IMR-90 (cell line): ENCODE measurements at places on chromosomes 1 and 21.

GRCh38 chr1:219120624-219121544 is 52.8 kb upstream of the LYPLAL1 start:
- no peaks in the 10 kb centered on the region for H3K27me3 ChIP-seq
- peak overlapping the region; percentile 45; the same call in 1 of the 2 replicates for H3K27ac ChIP-seq
- H3K36me3 ChIP-seq: no peaks in the 10 kb centered on the region
- H3K4me3 ChIP-seq: no peak overlapping the region
- peaks cover 4% of the 10 kb centered on the region for H3K4me1 ChIP-seq

DNA sequence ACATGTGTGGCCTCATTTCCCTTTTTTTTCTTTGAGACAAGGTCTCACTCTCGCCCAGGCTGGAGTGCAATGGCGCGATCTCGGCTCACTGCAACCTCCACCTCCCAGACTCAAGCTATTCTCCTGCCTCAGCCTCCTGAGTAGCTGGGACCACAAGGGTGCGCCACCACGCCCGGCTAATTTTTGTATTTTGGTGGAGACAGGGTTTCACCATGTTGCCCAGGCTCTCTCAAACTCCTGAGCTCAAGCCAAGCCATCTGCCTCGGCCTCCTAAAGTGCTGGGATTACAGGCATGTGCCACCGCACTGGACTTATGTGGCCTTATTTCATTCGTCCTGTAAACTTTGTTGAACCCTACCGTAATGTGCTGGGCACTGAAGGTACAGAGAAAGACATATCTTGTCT is 569 bp upstream of the WARS2 start:
- peak overlapping the region; percentile 52 for H3K4me3 ChIP-seq
- DNase-seq: no peak
- H3K27ac ChIP-seq: no peak overlapping the region

GRCh38 chr1:86388777-86389176 is 7.3 kb downstream of the ODF2L start:
- no peak overlapping the region for H3K4me3 ChIP-seq
- H3K27me3 ChIP-seq: no peaks in the 10 kb centered on the region
- peaks cover 2% of the 10 kb centered on the region; the same call in 1 of the 2 replicates for H3K36me3 ChIP-seq
- H3K4me1 ChIP-seq: no peaks in the 10 kb centered on the region
- no peak for DNase-seq
- H3K27ac ChIP-seq: no peak overlapping the region

- peaks cover 2% of the 10 kb centered on the region for H3K36me3 ChIP-seq
- no peaks in the 10 kb centered on the region; the same call in 1 of the 2 replicates for H3K4me1 ChIP-seq
- H3K27me3 ChIP-seq: no peaks in the 10 kb centered on the region
- DNase-seq: no peak
- H3K4me3 ChIP-seq: no peak overlapping the region
These were observed 8.9 kb downstream of the ERI3 start for GRCh38 chr1:44346184-44346583.

- no peaks in the 10 kb centered on the region for H3K4me1 ChIP-seq
- H3K36me3 ChIP-seq: no peaks in the 10 kb centered on the region
- H3K27ac ChIP-seq: no peak overlapping the region
- no peak overlapping the region for H3K4me3 ChIP-seq
- DNase-seq: no peak
- H3K27me3 ChIP-seq: peaks cover 18% of the 10 kb centered on the region
These were observed 98.3 kb upstream of the ARHGEF16 start for GRCh38 chr1:3355894-3356826.

DNA sequence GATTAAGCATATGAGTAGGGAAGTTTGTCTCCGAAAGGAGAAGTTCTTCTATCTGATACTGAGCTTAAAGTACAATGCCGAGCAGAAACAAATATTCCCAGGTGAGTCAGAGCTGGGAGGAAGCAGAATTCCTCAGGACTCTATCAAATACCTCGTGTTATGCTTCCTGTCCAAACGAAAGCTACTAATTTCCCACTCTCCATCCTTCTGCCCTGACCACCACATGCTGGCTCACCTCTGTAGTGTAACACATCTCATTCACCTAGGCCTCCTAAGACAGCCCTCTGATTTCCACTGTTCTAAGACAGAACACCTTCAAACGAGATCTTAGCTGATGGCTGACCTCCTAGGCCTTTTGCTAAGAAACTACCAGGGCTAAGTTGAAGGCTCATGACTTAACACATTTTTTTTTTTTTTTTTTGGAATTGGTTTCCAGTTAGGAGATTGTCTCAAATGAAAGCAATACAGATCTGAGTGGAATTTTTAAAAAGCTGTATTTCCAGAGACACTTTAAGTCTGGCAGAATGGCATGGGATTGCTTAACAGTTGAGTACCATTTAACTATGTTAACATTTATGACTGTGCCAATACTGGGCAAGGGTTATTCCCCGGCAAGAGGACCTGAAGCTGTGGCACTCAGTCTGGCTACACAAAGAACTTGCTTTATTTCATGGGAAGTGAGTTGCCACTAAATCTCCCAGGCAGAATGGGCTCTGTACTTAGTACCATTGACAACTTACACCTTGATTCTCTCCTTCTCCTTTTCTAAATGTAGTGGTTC is 583.4 kb downstream of the DPYD start:
- no peaks in the 10 kb centered on the region for H3K36me3 ChIP-seq
- H3K27ac ChIP-seq: no peak overlapping the region
- peak; percentile 17 for DNase-seq

- H3K27ac ChIP-seq: no peak within 1 kb of the TSS
- H3K27me3 ChIP-seq: peaks cover 8% of the 10 kb centered on the region
- H3K4me1 ChIP-seq: no peaks in the 10 kb centered on the region
- DNase-seq: no peak
These were observed at the start of gene IL23R for GRCh38 chr1:67166196-67166595. TSS of gene IL23R (plus strand) at chr1:67166454. CDS start at chr1:67168121, 1,667 bp downstream.

DNA sequence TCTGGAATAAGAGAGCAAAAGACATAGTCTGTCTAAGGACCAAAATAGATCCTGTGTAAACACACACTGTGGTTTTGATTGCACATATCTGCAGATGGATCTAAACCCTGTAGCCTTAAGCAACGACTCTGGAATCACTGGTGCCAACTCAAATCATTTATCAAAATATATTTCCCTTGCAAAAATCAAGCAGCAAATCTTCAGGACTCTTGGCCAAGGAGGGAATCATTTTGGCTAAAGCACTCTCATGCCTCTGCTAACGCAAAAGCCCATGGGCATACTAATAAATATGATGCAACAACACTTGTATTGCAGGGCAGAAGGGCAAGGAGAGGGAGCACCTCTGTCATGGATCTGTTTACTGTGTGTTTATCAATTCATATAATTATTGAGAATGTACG is 155.4 kb upstream of the DUSP10 start:
- H3K27me3 ChIP-seq: no peaks in the 10 kb centered on the region
- H3K36me3 ChIP-seq: no peaks in the 10 kb centered on the region
- H3K4me1 ChIP-seq: peaks cover 3% of the 10 kb centered on the region; the same call in 1 of the 2 replicates
- no peak overlapping the region for H3K4me3 ChIP-seq
- H3K27ac ChIP-seq: no peak overlapping the region

- no peaks in the 10 kb centered on the region for H3K27me3 ChIP-seq
- no peaks in the 10 kb centered on the region for H3K36me3 ChIP-seq
- no peak overlapping the region for H3K27ac ChIP-seq
- peaks cover 10% of the 10 kb centered on the region for H3K4me1 ChIP-seq
- no peak for DNase-seq
- H3K4me3 ChIP-seq: no peak overlapping the region
These were observed 53.9 kb downstream of the LAMC2 start for GRCh38 chr1:183239793-183240525.

DNA sequence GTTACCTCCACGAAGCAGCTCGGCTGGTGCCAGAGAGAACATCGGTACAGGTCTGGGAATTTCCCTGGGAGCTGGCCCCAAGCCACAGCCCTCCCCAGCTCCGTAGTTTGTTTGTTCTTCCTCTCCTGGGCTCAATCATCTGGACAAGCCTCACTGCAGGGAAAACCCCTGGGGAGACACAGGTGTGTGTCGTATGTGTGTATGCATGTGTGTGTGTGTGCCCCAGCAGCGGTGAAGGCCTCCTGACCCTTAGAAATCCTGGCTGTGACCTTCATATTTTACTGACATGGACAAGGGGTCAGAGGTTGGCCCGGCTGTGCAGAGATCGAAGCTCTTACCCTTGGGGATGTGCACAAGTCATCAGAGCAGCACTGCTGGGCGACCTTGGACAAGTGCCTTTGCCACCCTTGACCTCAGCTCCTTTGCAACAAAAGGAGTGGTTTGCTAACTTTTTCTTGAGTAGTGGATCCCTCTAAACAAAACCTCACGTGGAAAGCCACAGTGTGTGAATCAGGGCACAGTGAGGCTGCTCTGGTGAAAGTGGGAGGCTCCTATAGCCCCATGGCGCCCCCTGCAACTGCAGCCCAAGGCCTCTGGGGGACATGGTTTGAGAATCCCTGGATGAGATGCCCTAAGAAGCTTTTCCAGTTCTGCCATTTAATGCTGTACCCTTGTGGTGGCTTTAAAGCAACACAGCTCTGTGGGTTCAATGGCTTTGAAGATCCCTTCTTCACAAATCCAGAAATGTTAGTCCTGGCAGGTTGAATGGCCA is 12.3 kb upstream of the IL22RA1 start:
- H3K36me3 ChIP-seq: no peaks in the 10 kb centered on the region
- DNase-seq: no peak
- H3K4me1 ChIP-seq: peaks cover 1% of the 10 kb centered on the region; the same call in 1 of the 2 replicates
- H3K4me3 ChIP-seq: no peak overlapping the region
- H3K27ac ChIP-seq: no peak overlapping the region

DNA sequence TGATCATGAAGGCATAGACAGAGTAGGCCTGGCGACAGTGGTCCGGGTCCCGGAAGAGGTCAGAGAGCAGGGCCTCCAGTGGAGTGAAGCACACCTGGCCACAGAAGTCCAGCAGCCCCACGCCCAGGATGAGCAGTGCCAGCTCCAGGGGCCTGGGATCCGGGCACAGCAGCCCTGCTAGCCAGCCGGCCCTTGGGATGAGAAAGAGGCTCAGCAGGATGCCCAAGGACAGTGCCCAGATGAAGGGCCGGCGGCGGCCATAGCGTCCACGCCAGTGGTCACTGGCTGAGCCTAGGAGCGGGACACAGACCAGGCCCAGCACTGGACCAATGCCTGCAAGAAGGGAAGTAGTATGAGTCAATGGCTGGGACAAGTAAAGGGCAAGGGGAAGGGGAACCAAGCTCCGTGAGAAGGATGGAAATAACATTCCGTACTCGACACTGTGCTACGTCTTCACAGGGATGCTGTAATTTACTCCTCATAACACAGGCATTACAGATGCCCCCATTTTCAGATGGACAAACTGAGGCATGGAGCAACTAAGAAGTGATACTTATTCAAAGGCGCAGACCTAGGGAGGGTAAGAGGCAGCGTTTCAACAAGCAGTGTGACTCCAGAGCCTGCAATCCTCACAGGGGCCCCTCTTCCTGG is 16.9 kb downstream of the SLC45A3 start:
- H3K4me1 ChIP-seq: peaks cover 7% of the 10 kb centered on the region
- H3K27me3 ChIP-seq: no peaks in the 10 kb centered on the region
- H3K4me3 ChIP-seq: no peak overlapping the region
- no peaks in the 10 kb centered on the region for H3K36me3 ChIP-seq
- no peak overlapping the region for H3K27ac ChIP-seq

DNA sequence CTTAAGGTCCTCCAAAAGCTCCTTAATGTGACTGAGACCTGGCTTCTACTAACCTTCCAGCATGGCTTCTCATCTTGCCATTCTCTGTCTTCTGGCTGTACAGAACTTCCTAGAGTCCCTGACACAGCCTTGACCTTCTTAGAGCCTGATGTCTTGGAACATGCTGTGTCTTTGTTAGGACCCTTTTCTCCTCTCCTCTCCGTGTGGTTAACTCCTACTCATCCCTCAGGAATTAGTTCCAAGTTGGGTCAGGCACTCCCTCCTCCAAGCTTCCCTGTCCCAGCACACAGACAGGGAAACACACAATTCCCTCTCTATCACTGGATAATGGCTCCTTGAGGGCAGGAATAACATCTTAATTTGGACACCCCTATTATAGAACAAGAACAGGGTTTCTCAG is 275.4 kb upstream of the USP24 start:
- H3K36me3 ChIP-seq: no peaks in the 10 kb centered on the region
- H3K4me3 ChIP-seq: no peak overlapping the region
- DNase-seq: peak; percentile 76
- peaks cover 2% of the 10 kb centered on the region for H3K4me1 ChIP-seq
- H3K27ac ChIP-seq: peak overlapping the region; percentile 48; the same call in 1 of the 2 replicates

DNA sequence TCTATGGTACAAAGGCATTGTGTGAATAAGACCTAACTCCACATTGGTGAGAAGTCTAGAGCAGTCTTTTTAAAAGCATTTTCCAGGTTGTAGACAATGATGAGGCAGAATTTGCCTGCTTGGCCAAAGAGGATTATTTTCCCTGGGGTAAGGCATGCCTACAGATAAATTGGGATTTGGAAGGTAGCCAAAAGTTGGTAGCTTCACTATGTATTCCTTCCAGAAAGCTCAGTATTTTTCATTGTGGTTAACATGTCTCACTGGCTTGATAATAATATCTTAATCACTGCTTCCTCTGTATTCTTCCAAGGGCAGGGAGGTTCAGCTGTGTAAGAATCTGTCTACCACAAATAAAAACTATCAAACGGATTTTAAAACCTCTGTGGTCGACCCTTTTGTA is 590.8 kb upstream of the PRMT6 start:
- H3K4me1 ChIP-seq: no peaks in the 10 kb centered on the region
- DNase-seq: no peak
- no peaks in the 10 kb centered on the region for H3K27me3 ChIP-seq

- H3K27me3 ChIP-seq: no peaks in the 10 kb centered on the region
- no peak overlapping the region for H3K4me3 ChIP-seq
These were observed 319.2 kb downstream of the SMYD3 start for GRCh38 chr1:246187834-246188372.

GRCh38 chr1:183124259-183124658 is 61.8 kb upstream of the LAMC2 start:
- H3K27ac ChIP-seq: no peak overlapping the region
- H3K27me3 ChIP-seq: no peaks in the 10 kb centered on the region
- peaks cover 55% of the 10 kb centered on the region for H3K36me3 ChIP-seq
- H3K4me1 ChIP-seq: peaks cover 10% of the 10 kb centered on the region
- no peak for DNase-seq
- H3K4me3 ChIP-seq: no peak overlapping the region

- peaks cover 2% of the 10 kb centered on the region; the same call in 1 of the 2 replicates for H3K4me1 ChIP-seq
- DNase-seq: no peak
- H3K36me3 ChIP-seq: no peaks in the 10 kb centered on the region
- H3K4me3 ChIP-seq: no peak overlapping the region
- H3K27ac ChIP-seq: no peak overlapping the region
These were observed 555.9 kb downstream of the LMO4 start for GRCh38 chr1:87884581-87884980.

DNA sequence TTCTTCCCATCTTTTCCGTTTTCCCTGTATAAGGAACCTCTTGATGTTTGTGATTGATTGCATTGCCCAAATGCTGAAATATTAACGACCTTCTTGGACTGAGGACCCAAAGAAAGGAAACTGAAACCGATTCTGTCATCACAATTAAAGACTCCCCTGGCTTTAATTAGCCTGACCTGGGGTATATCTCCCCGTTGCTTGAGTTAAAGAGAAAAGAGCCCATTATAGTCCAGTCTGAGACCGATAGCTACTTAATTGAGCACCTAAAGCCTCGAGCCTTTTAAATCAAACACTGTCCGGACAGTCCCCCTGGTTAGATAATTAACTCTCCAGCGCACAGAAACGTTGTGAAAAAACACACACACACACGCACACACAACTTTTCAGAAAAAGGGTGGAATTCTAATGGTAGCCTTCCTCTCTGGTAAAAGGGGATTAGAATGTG is 8.0 kb downstream of the LMO4 start:
- peaks cover 26% of the 10 kb centered on the region for H3K36me3 ChIP-seq
- no peaks in the 10 kb centered on the region for H3K27me3 ChIP-seq
- H3K4me3 ChIP-seq: no peak overlapping the region
- peaks cover 18% of the 10 kb centered on the region for H3K4me1 ChIP-seq
- no peak overlapping the region for H3K27ac ChIP-seq

- H3K27me3 ChIP-seq: no peaks in the 10 kb centered on the region
- no peak overlapping the region for H3K27ac ChIP-seq
- no peaks in the 10 kb centered on the region; the same call in 1 of the 2 replicates for H3K4me1 ChIP-seq
- H3K4me3 ChIP-seq: no peak overlapping the region
- H3K36me3 ChIP-seq: no peaks in the 10 kb centered on the region
These were observed 15.9 kb upstream of the MUTYH start for GRCh38 chr1:45356186-45356585.
